ENCODE measurements at places on chromosomes 7 and 10. TPM values are rescaled to one million over a fixed set of nuclear protein-coding genes. Genes with fewer than 3 reads are reported as not detected.

Gene SPDYE6
- not detected for total RNA-seq

Gene KCNH2
- 3.2 TPM for total RNA-seq

Gene C10orf67
- 1.2 TPM for total RNA-seq

Gene IDI2
- total RNA-seq, result not detected

Gene CTBP2
- total RNA-seq, result 46.9 TPM

Gene PLXDC2
- 118 TPM for total RNA-seq

Gene SSMEM1
- not detected for total RNA-seq

Gene TMEM60
- 10.1 TPM for total RNA-seq
